ENCODE measurements at places on chromosomes 12 and 14.

DNA sequence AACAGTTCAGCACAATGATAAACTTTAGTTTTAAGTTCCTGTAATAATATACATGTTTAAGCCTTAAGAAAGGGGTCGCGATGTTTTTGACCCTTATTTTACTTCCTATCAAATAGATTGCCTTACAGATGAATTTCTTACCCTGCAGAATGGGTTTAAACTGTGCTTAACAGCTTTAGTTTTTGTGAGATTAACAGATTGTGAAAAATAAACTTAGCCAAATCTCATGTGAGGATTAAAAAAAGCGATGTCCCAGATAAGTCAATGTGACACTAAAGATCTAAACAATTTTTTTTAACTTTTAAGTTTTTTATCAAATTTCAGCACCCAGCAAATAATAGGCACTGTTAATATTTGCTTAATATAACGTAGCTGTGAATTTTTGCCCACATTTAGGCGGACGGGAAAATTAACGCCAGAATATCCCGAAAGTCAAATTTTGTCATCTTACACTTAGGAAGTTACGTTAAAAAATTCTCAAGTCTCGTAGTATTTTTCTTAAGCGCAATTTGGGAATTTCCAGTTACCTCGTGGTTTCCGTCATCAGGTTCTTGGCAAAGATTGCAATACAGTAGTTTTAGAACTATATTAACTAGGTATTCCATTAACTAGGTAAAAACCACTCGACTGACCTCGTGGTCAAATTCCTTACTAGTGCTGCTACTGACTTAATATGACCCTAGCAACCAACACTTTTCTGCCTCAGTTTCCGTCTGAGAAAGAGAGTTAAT, 1.2 kb downstream of the HNRNPC start:
- no peak for DNase-seq

DNA sequence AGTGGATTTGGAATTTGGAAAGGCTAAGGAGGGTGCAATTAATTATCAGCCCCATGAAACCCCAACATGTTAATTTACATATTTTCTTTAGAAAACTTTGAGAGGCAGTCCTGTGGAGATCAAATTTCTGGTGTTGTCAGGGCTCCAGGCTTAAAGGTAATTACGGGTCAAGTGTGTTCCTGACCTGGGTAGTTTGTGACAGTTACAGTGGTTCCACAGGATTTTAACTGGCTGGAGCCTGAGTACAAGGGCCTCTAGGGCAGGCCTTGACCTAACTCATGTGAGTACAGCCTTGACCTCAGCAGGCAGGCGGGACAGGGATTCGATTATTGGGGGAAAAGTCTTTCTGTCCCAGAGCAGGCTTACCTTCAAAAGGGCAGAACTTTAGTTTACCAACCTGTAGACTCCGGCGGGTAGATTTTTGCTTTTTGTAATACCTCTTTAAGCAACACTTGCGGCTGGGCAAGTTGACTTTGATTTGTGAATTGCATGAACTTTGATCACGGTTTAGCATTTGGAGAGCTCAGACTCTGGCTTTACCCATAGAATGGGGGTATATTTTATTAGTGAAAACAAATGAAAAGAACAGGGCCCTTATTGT, 8.4 kb upstream of the PPTC7 start:
- no peak for DNase-seq

GRCh38 chr14:74892745-74893144, 11.0 kb downstream of the DLST start:
- DNase-seq = no peak

- no peak for DNase-seq
Observed at GRCh38 chr14:22952418-22952817, 4.5 kb downstream of the HAUS4 start.

- no peak for DNase-seq
Observed at GRCh38 chr12:82708061-82708879, 21.6 kb downstream of the TMTC2 start.

DNA sequence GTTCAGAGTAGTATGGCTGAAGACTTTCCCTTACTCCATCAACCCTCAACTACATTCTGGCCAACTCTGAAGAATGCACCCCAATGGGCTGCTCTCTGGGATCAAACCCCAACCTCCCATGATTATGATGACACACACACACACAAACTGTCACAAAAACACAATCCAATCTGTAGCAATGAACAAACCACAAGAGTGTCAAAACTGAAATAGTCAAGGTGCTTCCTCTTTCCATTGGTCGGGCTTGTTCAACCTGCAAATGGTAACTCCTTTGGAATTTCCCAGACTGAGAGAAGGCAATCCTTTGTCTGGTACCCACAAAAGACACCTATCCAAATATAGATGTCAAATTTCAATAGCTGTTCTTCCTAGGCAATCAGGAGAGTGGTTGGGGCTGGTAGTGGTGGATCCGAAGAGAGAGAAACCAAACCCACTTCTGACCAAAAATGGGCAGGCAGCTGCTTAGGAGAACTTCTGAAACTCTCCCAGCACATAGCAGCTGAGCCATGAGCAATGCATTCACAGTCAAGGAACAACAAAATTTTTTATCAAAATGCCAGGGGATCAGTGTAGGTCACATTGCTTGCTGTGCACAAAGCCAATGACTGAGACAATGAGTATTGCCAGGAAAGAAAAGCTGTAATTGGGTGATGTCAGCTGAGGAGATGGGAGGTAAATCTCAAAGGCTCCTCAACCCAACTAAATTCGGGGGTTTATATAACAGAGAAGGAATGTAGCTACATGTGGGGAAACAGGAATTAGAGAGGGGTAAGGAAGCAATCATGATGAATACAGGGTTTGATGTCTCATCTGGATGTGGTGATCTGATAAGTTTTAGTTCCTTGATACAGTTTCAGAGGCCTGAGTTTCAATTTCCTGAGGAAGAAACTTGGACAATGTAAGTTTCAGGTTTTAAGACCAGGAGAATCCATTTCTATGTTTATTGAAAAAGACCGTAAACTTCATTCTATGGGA, 191.4 kb downstream of the KITLG start:
- no peak for DNase-seq

DNA sequence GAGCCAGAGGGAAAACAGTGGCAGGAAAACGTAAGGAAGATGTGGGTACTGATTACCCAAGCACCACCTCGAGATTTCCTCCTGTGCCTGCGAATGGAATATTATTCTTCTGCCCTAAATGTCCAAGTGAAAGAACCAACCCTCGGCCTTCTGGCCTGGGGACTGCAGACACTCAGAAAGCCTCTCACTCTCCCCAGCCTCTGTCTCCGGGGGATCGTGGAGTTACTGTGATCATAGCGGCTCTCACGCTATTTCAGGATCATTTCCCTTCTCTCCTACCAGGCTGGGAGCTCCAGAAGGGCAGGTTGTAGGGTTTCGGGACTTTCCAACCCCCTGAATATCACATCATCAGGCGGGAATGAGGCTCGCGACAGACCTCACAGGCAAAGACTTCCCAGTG, 68.9 kb downstream of the KDM2B start:
- no peak for DNase-seq

- DNase-seq = no peak
Observed at GRCh38 chr12:32120419-32120818, 13.8 kb downstream of the BICD1 start.

GRCh38 chr12:117130801-117131200, 31.6 kb upstream of the TESC start:
- no peak for DNase-seq

DNA sequence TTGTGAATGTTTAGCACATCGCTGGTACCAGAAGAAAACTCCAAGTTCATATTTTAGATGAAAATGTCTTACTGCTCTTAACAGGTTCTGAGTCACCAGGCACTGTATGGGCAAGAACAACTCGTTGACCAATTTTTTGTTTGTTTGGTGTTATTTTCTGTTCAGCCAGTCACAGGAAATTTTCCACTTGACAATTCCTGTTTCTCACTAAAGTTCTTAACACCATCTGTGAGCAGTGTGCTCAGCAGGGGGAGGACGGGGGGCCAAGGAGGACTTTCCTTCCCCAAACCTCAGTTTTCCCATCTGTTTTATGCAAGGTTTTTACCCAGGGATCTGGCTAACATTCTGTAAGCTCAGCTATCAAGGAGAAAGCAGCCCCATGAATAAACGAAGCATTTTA, 3.0 kb downstream of the NUAK1 start:
- DNase-seq = no peak

- DNase-seq = no peak
Observed at GRCh38 chr14:76862546-76863282, 36.5 kb downstream of the LRRC74A start.

GRCh38 chr14:77843195-77843594, 43.3 kb downstream of the ADCK1 start:
- no peak for DNase-seq

GRCh38 chr14:58730792-58731464, 93.2 kb downstream of the DACT1 start:
- DNase-seq = no peak

DNA sequence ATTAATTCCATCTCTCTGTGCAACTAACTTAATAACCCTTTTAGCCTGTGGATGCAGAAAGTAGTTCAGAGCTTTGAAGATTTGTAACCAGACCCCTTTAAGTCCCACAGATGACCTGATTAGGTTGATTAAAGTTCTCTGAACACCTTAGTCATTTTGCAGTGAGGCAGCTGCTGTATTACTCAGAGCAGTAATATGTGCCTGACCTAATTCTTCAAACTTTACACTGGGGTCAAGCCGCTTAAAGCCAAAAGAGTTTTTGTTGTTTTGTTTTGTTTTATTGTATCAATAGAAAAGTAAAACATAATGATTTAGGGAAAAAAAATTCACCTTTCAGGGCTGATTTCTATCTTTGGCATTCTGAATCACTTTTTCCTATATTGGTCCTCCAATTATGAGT, 78.6 kb upstream of the PLEKHG7 start:
- DNase-seq = no peak

- no peak for DNase-seq
Observed at GRCh38 chr12:75656648-75657047, 145.2 kb upstream of the KRR1 start.

DNA sequence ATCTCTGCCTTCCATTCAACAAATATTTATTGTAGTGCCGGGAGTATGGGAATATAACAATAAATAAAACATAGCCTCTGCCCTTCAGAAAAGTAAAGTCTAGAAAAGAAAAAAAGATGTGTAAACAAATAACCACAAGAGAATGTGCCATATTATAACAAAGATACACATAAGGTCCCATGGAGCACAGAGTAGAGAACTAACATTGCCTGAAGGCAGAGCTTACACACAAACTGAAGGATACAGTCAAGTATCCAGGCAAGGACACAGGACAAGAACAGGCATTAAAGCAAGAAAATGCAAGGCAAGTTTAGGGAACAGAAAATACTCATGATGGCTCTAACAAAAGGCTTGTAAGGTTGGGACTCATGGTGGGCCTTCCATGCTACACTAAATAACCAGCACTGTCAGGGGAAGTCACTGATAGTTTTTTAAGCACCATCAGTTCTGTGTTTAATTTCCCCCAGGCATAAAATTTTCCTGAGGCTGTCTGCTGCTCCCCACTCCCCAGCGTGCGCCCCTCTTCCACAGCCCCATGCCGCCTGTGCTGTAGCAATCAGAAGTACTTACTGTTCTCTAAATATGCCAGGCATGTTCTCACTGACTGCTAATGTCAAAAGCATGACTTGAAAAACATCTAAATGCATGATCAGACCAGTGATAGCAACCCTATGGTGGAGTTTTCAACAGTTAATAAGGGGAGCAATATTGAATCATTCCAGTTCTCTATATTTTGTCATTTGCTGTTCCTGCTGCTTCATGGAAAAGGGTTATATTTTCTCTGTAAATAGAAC, 77.8 kb downstream of the ANKS1B start:
- DNase-seq = no peak

DNA sequence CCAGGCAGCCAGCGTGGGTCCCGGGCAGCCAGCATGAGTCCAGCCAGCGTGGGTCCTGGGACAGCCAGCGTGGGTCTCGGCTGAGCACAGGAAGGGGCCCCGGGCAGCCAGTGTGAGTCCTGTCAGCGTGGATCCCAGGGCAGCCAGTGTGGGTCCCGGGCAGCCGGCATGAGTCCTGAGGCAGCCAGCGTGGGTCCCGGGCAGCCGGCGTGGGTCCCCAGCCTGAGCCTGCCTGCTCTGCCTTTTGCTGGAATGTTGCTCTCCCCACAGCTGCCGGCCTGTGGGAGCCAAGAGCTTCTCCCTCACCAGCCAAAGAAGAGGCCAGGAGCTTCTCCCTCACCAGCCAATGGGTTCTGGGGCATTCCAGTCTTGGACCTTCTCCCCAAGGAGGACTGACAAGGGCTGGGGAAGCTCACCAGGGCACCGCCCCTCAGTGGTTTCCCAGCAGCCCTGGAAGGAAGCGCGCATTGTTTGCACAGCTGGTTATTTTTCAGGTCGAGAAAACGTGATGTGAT, 15.0 kb upstream of the RFLNA start:
- no peak for DNase-seq

- no peak for DNase-seq
Observed at GRCh38 chr14:106062502-106063272, 536.3 kb downstream of the TMEM121 start.

DNA sequence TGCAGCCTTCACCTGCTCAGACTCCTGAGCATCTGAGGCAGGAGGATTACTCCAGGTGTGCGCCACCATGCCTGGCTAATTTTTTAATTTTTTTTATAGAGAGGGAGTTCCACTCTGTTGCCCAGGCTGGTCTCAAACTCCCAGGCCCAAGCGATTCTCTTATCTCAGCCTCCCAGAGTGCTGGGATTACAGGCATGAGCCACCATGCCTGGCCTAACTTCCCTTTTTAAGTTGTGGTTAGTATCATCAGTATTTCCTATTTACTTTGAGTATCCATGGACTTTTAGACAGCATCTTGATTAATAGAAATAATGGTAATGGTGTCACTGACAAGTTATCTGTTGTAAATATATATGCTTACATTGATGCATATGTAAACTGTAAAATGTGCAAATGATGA, 116.9 kb downstream of the FGD4 start:
- DNase-seq = no peak

DNA sequence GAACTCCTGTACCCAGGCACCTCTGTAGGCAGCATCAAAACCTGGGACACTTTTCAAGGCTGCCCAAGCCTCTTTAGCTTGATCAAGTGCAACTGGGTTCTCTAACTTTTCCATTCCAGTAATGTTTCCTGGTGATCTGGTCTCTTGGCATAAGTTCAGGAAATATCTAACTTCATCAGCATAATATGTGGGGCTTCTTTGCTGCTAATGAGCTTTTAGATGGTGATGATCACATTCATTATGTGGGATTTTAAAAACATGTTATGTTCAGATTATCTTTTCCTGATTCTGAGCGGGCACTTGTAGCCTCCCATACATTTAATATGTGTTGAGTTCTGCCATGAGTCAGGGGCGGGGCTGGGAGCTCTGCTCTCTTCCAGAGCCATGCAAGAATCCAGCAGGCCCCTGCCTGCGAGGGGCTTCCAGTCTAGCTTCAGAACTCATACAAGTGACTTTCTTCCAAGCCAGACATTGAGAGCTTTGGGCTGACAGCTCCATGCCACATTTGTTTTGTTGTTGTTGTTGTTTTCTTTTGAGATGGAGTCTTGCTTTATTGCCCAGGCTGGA, 39.5 kb upstream of the RIN3 start:
- no peak for DNase-seq

GRCh38 chr14:101175731-101176534, 272.4 kb upstream of the RTL1 start:
- DNase-seq = no peak
